ENCODE measurements at places on chromosomes 16 and 17.
A peak's percentile ranks its signal among the peaks of the same experiment; 100 is the strongest.

DNA sequence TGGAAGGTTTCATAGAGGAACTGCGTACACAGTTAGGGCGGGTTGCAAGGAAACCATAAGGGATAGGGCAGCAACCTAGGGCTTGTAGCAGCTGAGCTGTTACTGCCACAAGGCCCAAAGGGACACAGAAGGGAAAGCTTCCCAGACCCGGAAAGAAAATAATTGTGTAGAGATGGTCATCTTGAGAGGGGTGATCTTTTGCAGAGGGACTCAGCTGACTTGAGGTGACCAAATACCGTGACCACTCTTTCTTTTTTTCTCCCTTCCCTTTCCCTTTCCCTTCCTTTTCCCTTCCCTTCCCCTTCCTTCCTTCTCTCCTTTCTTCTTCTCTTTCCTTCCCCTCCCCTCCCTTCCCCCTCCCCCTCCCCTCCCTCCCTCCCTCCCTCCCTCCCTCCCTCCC, 8.5 kb upstream of the CREBBP start:
- no peak for DNase-seq

GRCh38 chr16:71943887-71944286, 48.6 kb downstream of the IST1 start:
- no peak for DNase-seq

GRCh38 chr16:88338896-88339295, 43.9 kb upstream of the ZNF469 start:
- DNase-seq = no peak

DNA sequence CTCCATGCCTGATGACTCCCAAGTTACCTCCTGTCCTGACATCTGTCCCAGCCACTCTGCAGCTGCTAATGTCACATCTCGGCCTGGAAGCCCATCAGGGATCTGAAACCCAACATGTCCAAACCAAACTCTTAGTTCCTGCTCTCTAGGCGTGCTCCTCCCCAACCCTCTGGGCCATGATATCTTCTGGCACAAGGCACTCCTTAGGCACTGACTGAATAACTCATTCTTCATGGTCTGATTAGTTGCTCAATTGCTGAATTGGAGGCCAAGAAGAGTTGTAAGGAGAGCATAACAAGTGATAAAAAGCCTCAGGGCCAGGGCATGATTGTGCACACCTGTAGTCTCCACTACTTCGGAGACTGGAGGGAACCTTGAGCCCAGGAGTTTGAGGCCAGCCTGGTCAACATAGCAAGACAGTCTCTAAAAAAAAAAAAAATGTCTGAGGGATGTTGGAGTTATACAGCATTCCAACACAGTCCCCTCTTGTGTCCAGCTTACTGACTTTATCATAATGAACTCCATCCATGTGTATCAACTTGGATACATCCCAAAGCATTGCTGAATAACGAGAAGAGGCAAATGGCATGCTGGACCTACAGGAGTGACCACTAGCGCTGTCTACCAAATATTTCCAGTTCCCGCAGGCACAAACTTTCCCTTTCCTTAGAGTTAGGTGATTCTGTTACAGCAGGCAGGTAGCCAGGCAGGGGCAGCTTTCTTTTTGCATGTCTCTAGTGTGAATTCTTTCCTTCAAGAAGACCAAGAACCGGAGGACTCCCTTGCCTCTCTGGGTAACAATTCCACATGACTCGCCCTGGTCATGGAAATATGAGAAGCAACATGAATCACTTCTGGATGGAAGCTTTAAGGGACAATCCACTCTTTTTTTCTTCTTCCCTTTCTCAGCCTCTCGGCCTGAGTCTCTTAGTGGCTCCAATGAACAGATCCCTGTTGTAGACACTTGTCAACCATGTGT, 18.1 kb upstream of the SHCBP1 start:
- no peak for DNase-seq

DNA sequence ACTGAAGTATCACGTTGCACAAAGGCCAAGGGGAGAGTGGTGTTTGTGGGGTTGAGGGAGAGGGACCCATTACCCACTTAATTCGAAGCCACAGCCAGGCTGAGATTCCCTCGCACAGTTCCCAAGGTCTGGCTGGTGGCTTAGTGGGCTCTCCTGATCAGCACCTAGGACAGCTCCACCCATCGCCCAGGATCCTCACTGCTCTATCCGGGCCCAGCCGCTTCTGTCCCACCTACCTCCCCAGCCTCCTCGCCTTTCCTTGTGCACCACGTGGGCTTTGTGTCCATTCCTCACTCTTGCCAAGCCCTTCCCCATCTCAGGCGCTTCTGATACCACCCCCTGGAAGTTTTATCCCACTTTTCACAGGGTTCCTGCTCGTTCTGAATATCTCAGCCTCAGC, 163.5 kb downstream of the CCT6B start:
- peak; percentile 3 for DNase-seq

- peak; percentile 89 for DNase-seq
Measured at GRCh38 chr17:50867363-50868139, 1.4 kb upstream of the TOB1 start.

GRCh38 chr17:78559749-78560368, 17.3 kb downstream of the DNAH17 start:
- no peak for DNase-seq

DNA sequence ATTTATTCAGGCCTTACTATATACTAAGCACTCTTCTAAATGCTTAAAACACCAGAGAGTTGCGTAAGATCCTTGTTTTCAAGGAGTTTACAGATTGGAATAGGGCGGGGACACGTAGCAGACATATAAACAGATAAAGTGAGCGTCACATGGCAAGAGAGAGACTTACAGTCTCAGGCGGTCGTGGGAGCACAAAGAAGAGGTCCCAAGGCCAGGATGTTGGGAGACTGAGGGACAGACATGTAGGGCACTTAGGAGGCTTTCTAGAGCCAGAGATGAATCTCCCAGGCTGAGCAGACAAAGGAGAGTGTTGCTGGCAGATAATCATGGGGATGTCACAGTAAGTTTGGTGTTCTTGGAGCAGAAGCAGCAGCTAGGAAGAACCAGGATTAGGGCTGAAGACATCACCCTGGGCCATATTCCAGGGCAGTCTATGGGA, 119.1 kb upstream of the ANKFN1 start:
- no peak for DNase-seq

GRCh38 chr17:81513372-81513752, 763 bp upstream of the ACTG1 start:
- peak; percentile 21 for DNase-seq

- no peak for DNase-seq
Measured at GRCh38 chr16:68187505-68187904, 48.4 kb downstream of the ESRP2 start.

DNA sequence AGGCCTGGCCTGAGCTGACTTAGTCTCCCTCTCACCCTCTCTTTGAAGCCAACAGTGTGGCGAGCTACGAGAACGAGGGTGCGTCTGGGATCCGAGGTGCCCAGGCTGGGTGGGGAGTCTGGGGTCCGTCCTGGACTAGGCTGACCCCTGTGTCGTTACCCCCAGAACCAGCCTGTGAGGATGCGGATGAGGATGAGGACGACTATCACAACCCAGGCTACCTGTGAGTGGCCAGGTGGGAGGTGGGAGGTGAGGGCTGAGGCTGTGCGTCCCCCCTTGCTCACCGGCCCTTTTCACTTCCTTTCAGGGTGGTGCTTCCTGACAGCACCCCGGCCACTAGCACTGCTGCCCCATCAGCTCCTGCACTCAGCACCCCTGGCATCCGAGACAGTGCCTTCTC, 1.6 kb downstream of the LAT start:
- DNase-seq = no peak

GRCh38 chr17:51818777-51819176, 339.7 kb downstream of the CA10 start:
- DNase-seq = no peak

GRCh38 chr16:57742543-57742942, 7.0 kb downstream of the KATNB1 start:
- DNase-seq = no peak

DNA sequence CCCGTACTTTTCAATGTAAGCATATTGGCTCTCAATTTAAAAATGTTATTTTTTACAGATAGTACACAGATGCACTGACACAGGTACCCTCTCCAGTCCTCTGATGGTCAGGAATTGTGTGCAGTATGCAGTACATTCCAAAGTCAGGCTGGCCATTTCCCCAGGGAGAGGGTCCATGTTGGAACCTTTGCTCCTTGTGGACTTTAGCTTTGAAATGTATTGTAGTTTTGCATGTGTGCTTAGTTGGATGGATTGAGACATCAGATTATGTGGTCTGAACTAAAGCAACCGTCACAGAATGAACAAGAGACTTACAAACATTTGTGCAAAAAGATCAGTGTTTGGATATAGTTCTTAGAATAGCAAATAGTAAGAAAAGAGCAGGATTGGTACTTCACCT, 381.1 kb downstream of the WWOX start:
- no peak for DNase-seq
